ENCODE measurements at places on chromosomes 6 and 20.
A peak's percentile ranks its signal among the peaks of the same experiment; 100 is the strongest.

- DNase-seq, result no peak
These were observed 141.4 kb downstream of the MAFB start for GRCh38 chr20:40547483-40548091.

- no peak for DNase-seq
These were observed 25.1 kb downstream of the GZF1 start for GRCh38 chr20:23387118-23387443.

GRCh38 chr6:155894758-155895157, 439.1 kb upstream of the NOX3 start:
- DNase-seq, result no peak

DNA sequence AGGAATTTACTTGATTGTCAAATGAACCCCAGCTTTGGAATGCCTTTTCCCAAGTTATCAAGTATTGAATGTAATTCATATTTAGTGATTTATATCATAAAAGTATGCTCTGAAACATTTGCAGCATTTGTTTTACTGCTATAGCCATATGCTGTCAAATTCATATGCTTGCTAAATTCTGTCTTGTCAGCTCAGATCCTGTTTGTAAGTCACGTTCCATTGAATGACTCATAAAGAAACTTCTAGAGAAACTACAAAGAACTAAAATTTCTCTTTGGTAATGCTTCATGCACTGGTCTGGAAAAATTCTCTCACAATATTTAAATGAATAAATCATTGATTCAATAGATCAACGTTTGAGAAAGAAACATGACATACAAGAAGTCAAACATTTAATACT, 445.9 kb downstream of the PHF3 start:
- no peak for DNase-seq

DNA sequence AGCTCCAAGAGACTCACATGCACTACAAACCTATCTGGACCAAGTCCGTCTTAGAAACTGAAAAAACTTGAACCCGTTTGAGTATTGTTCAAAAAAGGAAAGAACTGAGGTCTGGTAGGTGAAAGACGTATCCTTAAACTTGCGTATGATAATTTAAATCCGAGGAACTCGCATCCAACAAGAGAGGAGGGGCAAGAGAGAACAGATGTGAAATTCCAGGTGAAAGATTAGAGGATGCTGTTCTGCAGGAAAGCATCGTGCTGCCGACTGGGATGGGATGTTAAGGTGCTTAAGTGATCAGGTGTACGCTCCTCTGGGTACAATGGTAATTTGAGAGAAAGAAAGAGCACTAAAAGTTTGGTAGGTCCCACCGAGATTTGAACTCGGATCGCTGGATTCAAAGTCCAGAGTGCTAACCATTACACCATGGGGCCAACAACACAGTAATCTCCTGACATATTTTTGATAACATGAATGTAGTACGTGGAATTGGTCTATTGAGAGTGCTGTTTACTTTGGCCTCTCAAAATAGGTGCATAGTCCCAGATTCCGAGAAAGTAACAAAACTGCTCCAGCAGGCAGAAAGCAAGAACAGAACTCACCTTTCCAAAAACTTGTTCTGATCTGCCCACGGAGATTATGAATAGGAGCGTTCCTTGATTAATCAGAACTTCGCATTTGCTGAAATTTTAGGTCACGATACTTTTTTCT, 53.5 kb upstream of the BTN3A2 start:
- peak; percentile 50 for DNase-seq

- DNase-seq, result no peak
These were observed 60.3 kb upstream of the MANEA start for GRCh38 chr6:95517004-95517403.

- DNase-seq, result no peak
These were observed 91.9 kb downstream of the TFAP2A start for GRCh38 chr6:10323018-10323417.

- DNase-seq, result no peak
These were observed 104.7 kb downstream of the EPM2A start for GRCh38 chr6:145630598-145630997.

- DNase-seq, result no peak
These were observed 70.0 kb downstream of the GFOD1 start for GRCh38 chr6:13417431-13417830.

- no peak for DNase-seq
These were observed 113.4 kb downstream of the EYA2 start for GRCh38 chr20:47007826-47008655.

- DNase-seq, result no peak
These were observed 21.7 kb upstream of the OCSTAMP start for GRCh38 chr20:46572153-46572552.

DNA sequence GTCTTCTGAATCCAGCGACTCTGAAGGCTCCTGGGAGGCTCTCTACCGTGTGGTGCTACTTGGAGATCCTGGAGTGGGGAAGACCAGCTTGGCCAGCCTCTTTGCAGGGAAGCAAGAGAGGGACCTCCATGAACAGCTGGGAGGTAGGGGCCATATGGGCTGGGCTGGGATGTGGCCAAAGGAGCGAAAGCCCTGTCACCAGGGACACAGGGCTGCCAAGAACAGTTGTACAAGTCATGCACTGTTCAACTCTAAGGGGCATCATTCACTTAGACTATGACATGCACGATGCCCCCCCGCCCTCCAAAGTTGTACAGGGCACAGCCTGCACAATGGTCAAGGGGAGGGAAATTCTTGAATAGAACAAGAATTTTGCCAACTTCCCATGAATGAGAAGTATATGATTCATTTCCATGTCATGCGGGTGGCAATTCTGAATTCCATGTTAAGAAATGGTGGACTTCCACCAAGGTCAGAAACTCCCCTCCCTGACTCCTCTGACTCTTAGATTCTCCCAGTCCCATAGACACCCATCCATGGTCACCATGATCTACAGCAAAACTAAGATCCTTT, 1.6 kb downstream of the REM1 start:
- DNase-seq, result no peak

DNA sequence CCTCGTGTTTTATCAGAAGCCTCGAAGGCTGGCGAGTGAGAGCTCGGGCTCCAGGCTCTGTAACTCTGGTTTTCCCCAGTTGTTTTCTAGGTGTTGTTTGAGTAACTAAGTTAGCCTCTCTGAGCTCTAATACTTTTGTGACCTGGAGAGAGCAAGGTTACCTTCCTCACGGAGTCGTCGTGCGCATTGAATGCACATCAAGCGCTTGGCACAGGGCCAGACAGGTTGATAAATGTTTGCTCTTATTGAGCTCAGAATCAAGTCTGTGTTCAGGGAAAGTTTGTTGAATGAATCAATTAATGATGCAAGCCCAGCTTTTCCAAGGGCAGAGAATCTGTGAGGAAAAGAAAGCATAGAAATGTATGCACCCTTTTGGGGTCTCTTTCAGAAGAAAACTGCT, 33.5 kb downstream of the EDN3 start:
- no peak for DNase-seq

DNA sequence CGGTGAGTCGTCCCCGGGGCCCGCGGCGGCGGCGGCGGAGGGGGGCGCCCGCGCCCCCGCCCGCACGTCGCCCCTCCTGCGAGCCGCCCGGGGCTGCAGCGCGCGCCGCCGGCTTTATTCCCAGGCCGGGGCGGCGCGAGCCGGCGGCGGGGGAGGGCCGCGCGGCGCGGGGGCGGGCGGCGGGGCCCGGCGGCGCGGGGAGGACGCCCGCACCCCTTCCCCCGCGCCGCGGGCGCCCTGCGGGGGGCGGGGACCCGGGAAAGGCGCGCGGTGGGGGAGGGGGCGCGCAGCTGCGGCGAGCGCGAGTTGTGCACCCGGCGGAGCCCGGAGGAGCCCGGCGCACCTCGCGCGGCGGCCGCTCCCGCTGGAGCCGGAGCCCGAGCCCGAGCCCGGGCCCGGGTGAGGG, 646 bp downstream of the HMGA1 start:
- DNase-seq, result peak; percentile 57

GRCh38 chr6:26611599-26611998, 14.8 kb downstream of the ABT1 start:
- no peak for DNase-seq

DNA sequence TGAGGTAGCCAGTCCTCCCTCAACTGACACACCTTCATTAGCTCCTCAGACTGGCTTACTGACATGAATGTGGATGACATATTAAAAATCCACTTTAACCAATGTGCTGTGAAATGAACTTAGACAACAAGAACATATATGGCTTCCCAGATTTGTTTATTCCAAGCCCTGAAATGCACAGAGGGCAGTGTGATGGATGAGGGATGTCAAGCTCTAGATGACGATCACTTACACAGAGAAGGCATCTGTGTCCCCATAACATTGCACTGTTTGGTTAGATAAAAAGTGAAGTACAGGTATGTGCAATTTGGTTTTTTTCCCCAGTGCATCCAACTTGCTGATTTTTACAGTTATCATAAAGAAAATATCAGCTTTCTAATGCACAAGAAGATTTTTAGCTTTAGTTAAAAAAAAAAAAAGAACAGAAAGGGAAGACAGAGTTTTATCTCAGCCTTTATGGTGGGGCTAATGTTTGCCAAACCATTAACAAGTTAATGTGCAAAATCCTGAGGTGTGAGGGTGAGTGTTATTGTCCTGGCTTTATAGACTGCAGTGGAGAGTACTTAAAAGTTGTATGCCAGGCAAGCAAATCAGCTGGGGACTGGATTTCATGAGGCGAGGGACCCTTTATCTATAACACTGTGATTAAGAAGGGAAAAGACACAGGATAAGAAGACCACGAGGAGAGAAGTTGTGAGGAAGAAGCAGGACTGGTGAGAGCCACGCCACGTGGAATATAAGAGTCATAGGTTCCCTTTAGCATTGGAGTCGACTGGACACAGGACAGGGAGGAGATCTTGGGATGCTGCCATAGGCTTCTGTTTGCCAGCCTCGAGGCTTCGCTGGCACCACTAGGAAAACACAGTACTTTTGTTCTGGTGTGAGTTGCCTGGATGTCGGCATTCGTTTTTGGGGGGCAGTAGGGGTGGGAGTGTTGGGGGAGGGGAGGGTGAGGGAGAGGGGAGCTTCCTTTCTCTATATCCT, 90.0 kb upstream of the BACH2 start:
- no peak for DNase-seq

GRCh38 chr20:32483351-32484224, 101.5 kb downstream of the NOL4L start:
- DNase-seq, result peak; percentile 93

DNA sequence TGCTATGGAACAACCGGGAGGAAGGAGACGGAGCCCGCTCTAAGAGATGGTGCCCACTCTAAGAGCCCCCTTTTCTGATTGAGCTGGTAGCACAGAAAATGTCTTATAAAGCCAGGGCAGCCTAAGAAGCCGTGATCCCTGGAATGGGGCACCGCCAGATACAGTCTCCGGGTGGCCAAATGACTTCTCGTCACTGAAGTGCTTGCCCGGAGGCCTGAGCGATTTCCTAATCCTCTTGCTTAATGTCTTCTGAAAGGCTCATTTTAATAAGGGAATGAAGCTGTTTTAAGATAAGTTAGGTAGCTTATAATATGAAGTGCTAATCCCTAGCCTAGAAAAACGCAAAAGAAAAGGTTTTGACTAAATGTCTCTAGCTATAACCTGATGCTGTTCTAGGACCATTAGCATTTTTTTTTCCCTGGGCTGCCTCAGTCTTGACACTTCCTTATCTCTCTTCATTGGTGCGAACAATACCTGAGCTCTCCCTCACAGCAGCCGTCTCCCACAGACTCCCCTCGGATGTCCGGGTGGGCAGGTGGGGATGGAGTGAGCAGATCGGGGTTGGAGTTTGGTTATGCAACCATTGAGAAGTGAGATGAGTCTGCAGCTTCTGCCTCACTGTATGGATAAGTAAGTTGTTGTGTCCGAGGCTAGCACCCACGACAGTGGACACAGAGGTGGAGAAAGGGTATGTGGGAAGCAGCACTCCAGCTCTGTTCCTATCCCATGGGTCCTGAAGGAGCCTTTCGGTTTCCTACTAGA, 559.4 kb upstream of the AGPAT4 start:
- no peak for DNase-seq

GRCh38 chr6:61592238-61592637, 693.8 kb downstream of the KHDRBS2 start:
- no peak for DNase-seq

GRCh38 chr6:113597231-113597583, 259.9 kb upstream of the MARCKS start:
- DNase-seq, result no peak

DNA sequence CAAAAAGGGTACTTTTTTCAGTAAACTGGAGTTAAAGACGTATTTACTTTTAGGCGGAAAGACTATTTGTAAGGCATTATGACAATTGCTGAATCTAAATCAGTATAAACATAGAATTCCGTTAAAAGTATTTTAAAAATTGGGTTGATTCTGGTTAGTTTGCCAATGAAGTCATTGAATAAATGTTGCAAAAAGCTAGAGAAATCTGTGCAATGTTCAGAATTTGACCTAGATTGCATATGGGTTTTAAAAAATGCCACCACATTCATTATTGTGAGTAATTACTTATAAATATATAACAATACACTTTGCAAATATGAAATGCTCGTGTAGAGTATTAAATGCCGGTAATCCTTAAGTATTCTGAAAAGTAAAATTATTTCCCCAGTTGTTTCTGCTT, 116.5 kb upstream of the EEF1E1 start:
- DNase-seq, result no peak

GRCh38 chr6:6635291-6635690, 46.8 kb downstream of the LY86 start:
- no peak for DNase-seq

GRCh38 chr6:89084954-89085353, 4.4 kb downstream of the PNRC1 start:
- no peak for DNase-seq

DNA sequence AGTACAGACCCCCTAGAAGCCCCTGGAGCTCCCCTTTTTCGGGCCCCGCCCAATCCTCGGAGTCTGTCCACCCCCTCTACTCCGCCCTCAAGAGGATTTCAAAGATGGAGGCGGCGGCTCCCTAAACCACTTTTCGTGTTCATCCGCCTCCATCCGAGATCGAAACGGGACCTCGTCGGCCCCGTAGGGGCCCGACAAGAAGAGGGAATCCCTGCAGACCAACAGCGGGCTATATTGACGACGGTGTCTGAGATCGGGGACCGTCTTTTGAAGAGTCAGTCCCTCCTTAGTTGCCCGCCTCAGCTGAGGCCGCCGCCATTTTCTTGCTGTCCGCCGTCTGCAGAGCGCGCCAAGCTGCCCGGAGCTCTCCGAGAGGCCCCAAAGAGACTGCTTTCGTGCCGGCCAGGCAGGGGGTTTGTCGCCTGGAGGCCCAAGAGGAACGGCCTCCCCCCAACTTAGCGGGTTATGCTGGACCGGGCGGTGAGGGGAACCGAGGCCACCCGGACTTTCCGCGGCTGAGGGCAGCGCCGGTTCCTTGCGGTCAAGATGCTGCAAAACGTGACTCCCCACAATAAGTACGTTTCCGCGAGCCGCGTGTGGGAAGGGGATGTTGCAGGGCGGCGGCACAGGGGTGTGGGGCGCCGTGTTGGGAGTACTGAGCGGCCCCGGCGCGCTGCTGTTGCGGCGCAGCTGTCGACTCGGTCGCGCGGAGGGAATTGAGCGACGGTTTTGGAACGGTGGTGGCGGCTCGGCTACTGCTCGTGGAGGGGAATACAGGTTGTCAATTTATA, 4.2 kb downstream of the BRD2 start:
- DNase-seq, result peak; percentile 70

DNA sequence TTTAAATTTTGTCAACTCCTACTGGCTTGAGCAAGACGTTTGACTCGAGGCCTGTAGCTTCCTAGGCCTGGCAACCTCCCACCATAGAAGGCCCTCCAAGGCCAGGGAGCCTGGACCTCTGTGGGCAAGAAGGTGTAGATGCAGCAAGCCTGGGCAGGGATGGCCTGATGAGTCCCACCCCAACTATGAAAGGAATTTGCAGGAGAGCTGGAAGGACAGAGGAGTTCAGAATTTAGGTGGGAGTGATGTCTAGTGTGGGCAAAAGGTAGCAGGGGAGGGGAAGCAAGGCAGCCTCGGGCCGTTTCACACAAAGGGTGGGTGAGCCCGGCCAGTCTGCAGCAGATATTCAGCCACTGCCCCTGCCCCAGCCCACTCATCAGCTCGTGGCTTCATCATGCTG, 245.2 kb downstream of the CDH26 start:
- DNase-seq, result no peak

Measured in neural progenitor cell (in vitro differentiated cells).